AG04449 (cell line): ENCODE measurements at places on chromosomes 16 and 17.

GRCh38 chr17:34351096-34351495, 5.2 kb upstream of the CCL13 start:
- no peak for DNase-seq

DNA sequence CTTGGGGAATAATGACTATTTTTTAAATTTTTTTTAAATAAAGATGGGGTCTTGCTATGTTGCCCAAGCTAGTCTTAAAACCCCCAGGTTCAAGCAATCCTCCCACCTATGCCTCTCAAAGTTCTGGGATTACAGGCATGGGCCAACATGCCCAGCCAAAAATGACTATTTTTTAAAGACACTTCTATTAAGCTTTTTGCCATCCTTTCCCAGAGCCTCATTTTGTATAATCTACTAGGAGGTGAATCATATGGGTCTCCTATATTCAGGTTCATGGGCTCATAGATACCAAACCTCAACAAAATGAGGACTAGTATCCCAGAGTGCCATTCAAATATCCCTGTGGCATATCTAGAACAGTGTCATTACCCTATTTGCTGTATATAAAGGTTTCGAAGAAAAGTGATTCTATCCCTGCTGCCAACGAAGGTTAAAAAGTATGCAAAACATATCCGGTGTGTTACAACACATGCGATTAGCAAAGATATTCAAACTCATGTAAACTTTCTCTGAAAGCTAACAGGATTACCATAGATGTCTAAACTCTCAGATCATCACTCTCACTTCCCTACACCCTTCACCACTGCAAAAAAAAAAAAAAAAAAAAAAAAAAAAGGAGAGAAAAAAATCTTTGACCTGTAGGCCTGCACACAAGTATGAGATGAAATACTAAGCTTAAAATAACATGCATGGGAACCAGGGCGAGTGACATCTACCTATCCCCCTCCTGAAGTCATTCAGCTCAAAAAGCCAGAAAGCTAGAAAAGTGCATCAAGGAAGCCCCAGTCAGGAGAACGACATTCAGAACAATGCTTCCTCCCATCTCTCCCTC, 23.5 kb downstream of the XPO6 start:
- no peak for DNase-seq

DNA sequence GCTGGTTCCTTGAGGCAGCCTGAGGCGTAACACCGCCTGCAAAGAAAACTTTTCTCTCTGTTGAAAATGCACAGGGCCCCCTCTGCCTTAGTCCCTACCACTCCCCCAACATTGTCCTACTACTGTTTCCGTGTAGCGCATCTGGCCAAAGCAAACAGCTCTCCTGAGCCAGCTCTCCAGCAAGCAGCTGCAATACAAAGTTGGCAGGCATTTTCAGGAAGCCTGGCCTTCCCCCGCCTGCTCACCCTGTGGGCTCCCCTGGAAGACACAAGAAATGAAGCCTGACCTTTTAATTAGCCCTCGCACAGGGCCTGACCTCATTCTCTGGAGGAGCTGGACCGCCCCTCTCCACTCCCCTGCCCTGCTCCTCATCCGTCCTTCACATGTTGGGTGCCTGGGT, 66.7 kb downstream of the SOX9 start:
- DNase-seq, result no peak

GRCh38 chr17:73297934-73298861, 13.6 kb downstream of the CDC42EP4 start:
- DNase-seq, result no peak

DNA sequence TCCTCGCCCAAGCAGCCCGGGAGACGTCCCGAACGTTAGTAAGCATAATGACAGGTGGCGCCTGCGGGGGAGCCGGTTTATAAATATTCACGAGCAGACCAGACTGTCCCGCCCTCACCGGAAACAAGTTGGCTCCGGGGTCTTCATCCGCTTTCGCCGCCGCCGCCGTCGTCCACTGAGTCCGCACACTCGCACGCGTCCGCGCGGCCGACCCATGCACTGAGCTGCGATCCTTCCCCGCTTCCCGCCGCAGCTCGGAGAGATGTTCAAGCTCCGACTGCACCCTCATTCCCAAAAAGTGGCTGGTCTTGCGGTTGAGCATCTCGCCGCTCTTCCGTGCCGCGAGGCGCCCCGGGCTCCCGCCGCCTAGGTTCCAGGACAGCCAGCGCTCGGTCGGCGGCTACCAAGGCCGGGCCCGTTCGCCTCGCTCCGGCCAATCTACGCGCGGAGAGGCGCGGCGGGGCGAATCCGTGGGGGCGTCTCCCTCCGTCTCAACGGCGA, 385 bp downstream of the CFAP119 start:
- no peak for DNase-seq

DNA sequence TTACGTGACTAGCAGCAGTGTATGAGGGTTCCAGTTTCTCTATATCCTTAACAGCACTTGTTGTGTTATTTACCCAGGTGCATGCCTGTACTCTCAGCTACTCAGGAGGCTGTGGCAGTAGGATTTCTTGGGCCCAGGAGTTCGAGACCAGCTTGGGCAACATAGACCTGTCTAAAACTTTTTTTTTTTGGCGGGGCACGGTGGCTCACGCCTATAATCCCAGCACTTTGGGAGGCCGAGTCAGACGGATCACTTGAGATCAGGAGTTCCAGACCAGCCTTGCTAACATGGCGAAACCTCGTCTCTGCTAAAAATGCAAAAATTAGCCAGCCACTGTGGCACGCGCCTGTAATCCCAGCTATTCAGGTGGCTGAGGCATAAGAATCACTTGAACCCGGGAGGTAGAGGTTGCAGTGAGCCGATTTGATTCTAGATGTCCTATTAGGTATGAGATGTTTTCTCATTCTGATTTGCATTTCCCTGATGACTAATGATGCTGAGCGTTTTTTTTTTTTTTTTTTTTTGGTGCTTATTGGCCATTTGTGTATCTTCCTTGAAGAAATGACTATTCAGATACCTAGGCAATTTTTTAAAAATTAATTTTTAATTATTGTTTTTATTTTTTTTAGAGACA, 13.4 kb downstream of the CASC3 start:
- no peak for DNase-seq

DNA sequence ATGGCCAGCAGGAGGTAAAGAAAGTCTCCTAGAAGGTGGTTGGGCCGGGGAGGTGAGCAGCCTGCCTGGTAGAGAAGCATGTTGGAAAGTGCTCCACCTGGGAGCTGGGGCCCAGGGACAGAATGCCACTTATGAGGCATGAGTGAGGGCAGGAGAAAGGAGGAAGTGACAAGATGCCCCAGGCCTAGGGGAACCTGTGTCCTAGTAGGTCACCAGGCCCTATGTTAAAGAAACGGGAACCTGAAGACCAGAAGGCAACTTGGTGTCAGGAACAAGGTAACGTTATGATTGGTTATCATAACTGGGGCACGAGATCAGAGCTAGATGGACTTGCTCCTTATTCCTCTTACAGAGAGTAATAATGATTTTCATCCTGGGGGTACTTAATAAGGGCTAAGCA, 34.3 kb downstream of the PITPNC1 start:
- DNase-seq, result no peak
